Mammary microvascular endothelial cell (primary cell): ENCODE measurements at places on chromosomes 2 and 18. TPM values are rescaled to one million over a fixed set of nuclear protein-coding genes. Genes with fewer than 3 reads are reported as not detected.

The SCTR gene
- total RNA-seq = not detected in 2 replicates

The REG3G gene
- total RNA-seq = not detected in 2 replicates

The AGFG1 gene
- total RNA-seq = 67.0 and 79.0 TPM in 2 replicates

The PAX8 gene
- total RNA-seq = 2.1 and 2.8 TPM in 2 replicates

The CHRNG gene
- total RNA-seq = not detected in 2 replicates

The TWIST2 gene
- total RNA-seq = 0.10 and 0.20 TPM in 2 replicates

The TMEM198 gene
- total RNA-seq = not detected in 2 replicates

The KCNG3 gene
- total RNA-seq = not detected in 2 replicates

The MXD1 gene
- total RNA-seq = 3.9 TPM in 2 replicates

The MGAT4A gene
- total RNA-seq = 49.2 and 68.6 TPM in 2 replicates

The EMILIN1 gene
- total RNA-seq = 7.2 and 11.9 TPM in 2 replicates

The CXCR1 gene
- total RNA-seq = not detected in 2 replicates

The RAB6C gene
- not detected in 2 replicates for total RNA-seq

The ESPNL gene
- 0.10 TPM in 1 of 2 replicates, not detected in the other for total RNA-seq
